ENCODE measurements at places on chromosomes 6 and 20.

- peak; percentile 51 for DNase-seq
Measured at GRCh38 chr20:50580016-50580747, 70.0 kb downstream of the PTPN1 start.

DNA sequence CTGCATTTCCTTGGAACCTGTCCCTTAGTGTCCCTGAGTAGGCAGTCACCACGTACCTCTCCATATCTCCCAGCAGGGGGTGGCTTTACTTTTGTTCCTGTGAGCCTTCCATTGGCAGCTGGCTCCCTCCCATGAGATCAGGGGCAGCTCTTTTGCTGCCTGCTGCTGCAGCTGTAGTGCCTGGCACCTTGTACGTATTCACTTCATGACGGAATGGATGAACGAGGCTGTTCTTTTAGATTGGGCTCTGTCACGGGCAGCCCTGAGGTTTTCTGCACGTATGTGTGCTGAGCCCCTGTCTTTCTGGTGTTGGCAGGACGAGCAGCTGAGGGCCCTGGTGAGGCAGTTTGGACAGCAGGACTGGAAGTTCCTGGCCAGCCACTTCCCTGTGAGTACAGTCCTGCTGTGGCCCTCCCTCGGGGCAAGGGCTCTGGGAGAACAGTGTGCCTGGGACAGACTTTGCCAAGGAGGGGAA, 14.6 kb downstream of the MYBL2 start:
- peak; percentile 6 for DNase-seq

GRCh38 chr6:105058316-105058715, 101.4 kb downstream of the LIN28B start:
- no peak for DNase-seq

DNA sequence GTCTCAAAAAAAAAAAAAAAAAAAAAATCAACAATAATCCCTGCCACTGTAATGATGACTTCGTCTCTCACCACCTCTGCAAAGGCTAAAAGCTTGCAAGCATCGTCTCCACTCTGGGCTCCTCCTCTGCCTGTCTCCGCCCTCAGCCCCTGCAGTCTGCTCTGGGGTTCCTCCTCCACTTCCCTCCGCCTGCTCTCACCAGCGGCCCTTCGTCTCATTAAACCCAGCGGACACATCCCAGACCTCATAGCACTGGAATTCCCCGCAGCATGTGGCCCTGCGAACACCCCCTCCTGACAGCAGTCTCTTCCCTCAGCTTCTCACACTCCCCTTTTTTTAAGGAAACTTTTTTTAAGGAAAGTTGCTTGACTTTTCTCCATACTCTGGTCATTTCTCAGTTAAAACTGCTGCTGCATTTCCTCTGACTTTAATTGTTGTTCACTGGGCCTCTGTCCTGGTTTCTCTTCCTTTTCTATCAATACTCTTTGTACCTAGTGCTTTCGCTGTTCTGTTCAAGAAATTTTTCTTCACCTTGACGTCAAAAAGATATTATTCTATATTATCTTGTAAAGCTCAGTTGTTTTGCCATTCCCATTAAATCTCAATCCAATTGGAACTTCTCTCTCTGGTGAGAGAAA, 70.9 kb upstream of the PLEKHG1 start:
- no peak for DNase-seq

DNA sequence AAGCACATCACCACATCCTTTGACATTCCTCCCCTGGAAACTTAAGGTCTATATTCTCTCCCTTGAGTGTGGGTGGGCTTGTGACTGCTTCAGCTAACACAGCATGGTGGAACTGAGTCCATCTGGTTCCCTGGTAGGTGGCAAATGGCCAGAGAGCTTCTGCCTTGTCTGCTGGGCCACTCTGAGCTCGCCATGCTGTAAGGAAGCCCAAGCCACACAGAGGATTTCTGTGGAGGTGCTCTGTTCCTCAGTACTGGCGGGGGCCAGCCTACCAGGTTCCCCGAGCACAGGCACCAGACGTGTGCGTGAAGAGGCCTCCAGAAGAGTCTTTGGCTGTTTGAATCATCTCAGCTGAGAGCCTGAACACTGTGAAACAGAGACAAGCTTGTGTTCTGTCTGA, 41.6 kb upstream of the PMEPA1 start:
- DNase-seq = no peak

DNA sequence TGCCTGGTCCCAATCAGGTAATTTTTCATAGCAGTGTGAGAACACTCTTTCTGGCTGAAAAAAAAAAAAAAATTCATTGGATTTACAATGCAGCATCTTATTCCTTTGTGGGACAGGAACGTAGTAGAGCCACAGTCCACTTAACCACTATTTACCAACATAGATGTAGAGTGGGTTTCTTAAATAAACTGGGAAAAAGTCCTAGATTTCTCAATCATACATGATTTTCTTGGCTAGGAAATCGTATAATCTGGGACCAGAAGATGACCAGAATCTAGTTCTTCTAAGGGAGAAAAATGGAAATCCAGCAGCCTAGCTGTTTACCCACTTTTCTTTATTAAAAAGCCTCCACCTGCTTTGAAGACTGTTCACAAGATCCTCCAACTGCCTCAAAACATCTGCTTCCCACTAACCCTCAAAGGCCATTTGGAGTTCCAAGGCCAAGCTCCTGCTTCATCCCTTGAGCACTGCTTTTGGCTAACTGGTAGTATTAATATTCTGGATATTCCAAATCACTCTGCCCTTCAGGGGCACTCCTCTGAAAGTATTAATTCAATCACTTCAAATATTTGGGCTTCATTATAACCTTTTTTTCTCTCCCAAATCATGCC, 70.4 kb downstream of the FYN start:
- no peak for DNase-seq

GRCh38 chr6:100881707-100882040, 545 bp upstream of the ASCC3 start:
- DNase-seq = no peak

DNA sequence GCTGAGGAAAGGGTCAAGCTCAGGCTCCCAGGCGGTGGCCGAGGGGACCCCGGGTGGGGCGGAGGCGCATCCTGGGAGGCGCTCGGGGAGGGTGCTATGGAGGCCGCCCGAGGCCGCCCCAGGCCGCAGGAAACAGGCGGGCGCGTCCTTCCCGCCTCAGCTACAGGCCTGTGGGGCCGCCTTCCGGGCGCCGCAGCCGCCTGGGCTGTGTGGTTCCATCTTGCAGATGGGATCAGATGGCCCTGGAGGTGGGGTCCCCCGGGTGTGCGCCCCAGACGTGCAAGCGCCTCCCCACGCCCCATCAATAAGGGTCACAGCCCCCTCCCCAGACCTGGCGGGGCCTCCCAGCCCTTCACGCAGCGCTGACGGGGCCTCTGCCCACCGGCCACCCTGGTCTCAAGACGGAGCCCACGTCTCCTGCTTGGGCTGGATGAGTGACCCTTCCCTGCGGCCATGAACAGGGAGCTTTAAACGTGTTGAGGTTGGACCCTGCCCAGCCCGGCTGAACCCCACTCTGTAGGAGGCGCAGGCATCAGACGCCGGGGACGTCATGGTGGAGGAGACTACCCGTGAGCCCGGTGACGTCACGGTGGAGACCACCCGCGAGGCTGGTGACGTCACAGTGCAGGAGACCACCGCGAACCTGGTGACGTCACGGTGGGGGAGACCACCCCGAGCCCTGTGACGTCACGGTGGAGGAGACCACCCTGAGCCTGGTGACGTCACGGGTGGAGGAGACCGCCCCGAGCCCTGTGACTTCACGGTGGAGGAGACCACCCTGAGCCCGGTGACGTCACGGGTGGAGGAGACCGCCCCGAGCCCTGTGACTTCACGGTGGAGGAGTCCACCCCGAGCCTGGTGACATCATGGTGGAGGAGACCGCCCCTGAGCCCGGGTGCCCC, 267.0 kb downstream of the DLL1 start:
- DNase-seq = no peak

- no peak for DNase-seq
Measured at GRCh38 chr6:23414051-23414445, 712.0 kb upstream of the NRSN1 start.

- DNase-seq = no peak
Measured at GRCh38 chr6:156703719-156704118, 73.5 kb upstream of the ARID1B start.

- no peak for DNase-seq
Measured at GRCh38 chr6:90970672-90971071, 383.8 kb upstream of the MAP3K7 start.

DNA sequence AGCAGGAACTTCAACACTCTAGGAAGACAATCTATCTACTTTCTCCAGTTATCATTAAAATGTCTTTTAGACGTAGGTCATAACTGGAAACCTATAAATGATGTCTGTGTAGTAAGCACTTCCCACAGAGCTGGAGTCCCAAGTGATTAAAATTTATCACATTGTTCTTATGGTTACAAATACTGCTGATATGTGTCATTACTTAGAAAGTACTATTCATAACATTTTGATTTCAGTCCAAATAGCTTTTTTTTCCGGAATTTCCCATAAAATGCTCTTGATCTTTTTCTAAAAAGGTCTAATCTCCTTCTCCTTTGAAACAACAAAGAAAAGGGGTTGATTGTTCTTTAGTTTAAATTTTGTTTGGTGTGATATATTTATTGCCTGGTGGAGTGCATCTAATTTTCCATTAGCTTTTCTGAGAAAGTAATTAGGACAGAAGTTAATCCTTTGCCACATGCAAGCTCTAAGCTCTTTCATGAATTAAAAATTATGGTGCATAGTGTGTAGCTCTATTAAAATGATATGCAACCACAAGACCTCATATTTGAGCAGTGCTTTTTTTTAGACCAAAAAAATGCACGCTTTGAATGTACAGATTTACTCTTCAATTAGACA, 132.7 kb upstream of the TCF21 start:
- no peak for DNase-seq

GRCh38 chr6:93418033-93418407, 1.3 kb downstream of the EPHA7 start:
- no peak for DNase-seq

GRCh38 chr6:164693944-164694343, 615.5 kb downstream of the C6orf118 start:
- DNase-seq = no peak

GRCh38 chr6:122704066-122704465, 75.5 kb upstream of the FABP7 start:
- DNase-seq = no peak

GRCh38 chr6:163813979-163814493, 399.5 kb downstream of the QKI start:
- DNase-seq = no peak

GRCh38 chr20:34099675-34100074, 12.4 kb downstream of the EIF2S2 start:
- DNase-seq = no peak

GRCh38 chr20:54167909-54168872, 5.6 kb downstream of the CYP24A1 start:
- DNase-seq = no peak

DNA sequence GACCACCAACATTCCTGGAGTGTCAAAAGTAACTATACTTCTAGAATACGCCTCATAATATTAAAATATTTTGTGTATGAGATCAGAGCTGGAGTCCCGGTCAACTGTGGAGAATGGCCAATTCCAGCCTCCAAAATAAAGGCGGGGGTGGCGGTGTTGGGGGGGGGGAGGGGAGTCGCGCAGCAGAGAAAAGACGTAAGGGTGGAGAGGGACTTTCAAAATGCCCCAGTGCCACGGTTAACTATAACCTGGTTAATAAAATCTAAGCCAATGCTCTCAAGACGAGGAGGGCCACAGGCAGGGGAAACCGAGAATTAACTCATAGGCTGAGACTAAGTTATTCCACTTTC, 1.3 kb downstream of the NUP153 start:
- no peak for DNase-seq

DNA sequence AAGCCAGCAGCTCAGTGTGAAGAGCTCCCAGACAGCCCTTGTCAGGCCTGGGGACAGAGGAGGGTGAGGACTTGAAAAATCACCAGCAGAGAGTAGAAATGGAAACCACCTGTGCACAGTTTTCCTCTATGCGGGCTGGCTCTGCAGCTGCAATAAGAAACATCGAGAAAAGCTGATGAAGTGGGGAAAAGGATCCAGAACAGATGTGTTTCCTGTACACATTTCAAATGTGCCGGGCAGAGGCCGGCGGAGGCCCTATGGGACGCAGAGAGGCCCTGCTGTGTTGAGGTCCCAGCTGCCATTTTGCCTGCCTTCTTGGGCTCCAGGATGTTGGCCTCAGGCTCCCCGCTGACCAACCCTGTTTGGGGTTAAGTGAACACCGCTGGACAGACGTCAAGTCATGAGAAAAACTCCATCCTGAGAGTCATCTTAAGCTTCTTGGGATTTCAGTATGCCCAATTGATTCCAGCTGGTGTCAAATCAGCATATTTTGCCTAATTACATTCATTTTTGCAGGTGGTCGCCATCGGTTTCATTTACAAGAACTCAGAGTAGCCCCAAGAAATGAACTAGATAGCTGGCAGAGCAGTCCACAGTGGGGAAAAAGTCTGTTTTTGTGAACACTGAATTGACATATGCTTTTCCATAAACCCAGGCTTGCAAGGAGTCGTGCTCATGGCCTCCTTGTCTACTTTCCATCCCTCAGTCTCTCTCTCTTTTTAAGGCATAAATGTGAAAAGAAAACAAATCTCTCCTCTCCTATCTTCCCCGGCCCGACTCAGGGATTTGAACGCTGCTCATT, 150.4 kb upstream of the PHACTR3 start:
- no peak for DNase-seq

- DNase-seq = peak; percentile 22
Measured at GRCh38 chr20:49187330-49187850, 744 bp downstream of the STAU1 start.

DNA sequence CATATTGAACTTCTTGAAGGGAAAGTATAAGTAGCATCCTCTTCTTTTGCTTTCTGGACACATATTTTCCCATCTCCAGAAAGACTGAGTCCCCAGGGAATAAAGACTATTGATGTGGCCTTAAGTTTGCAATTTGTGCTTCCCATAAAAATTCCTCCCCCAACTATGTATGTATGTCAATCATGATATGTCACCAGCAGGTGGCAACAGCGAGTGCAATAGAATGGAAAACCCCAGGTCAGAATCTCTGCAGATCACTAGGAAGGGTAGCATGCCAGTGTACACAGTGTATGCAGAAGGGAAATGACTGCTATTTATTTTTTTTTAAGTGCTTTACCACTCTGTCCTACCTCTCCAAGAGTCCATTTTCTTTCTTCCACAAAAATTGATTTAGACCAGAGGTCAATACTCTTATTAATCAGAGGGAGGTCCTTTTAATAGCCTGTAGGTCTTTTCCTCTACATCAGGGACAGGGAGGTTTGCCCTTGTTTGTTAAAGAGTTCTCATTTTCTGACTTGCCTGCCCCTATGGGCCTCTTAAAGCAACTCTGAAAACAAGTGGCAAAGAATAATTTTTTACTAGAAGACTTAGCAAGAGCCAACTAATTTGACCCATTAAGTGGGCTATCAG, 61.4 kb downstream of the BMP2 start:
- peak; percentile 16 for DNase-seq
